ENCODE measurements at places on chromosomes 6 and 20.

DNA sequence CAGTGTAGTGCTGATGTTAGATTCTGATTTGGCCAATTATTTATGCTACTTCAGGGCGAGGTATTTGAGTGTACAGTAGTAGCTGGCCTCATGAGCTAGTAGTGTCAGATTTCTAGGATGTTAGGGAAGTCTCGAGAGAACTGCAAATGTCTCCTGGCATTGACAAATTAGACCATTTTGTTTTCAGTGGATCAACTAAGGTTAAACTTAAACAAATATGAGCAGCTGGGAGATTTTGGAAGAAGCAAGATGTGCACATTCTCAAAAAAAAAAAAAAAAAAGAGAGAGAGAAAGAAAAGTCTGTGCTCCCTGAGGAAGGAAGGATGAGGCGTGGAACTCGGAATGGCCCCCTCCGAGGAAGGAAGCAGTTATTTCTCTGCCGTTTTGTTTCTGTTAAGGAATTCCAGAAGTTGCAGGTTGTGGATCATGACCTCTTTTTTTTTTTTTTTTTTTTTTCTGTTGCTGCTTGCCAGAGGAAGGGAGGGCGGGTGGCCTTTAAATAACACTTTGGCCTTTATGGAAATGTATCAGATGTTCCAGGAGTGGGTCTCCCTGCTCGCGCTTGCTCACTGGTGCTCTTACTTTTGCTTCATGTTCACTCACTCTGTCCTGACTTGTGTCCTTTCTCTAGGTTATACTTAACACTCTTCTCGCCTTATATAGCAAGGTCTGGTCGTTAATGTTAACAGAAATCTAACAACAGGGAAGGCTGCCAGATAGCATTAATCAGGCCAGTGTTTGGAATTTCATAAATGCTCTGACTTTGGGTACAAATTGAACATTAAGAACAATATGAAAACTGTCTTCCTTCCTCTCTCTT is 124.4 kb downstream of the TCP11 start:
- no peak for DNase-seq

DNA sequence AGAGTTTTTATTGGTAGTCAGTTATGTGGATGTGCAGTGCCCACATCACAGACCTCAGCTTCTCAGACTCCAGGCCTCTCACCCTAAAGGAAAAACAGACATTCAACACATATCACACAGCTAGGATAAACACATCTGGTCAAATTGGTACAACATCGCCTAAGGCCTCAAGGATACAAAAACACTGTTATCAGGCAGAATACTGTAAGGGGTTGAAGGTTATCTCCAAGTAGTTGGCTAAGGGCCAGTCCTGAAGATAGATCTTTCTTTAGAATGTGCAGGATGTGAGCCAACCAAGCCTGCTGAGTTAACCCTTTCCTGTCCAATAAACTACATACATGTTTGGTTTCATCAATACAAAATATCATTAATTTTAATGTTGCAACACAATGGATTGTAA is 308.4 kb upstream of the GJE1 start:
- no peak for DNase-seq

DNA sequence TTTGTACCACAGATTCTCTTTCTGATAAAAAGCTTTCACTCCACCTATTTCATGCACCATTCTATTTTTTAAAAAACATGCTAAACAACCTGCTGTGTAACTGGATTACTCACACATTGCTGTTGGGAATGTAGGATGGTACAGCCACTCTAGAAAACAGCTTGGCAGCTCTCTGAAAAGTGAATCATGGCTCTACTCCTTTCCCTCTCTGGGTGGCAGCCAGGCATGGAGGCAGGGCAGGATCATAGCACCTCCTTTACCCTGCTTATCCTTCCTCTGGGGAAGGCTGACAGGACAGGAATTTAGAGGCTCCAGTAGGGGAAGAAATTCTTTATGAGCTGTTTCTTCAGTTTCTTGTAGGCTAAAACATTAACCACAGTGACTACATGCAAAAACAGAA is 6.7 kb upstream of the VNN2 start:
- no peak for DNase-seq

- DNase-seq: no peak
Observed at GRCh38 chr20:3697588-3698305, 14.7 kb downstream of the SIGLEC1 start.

DNA sequence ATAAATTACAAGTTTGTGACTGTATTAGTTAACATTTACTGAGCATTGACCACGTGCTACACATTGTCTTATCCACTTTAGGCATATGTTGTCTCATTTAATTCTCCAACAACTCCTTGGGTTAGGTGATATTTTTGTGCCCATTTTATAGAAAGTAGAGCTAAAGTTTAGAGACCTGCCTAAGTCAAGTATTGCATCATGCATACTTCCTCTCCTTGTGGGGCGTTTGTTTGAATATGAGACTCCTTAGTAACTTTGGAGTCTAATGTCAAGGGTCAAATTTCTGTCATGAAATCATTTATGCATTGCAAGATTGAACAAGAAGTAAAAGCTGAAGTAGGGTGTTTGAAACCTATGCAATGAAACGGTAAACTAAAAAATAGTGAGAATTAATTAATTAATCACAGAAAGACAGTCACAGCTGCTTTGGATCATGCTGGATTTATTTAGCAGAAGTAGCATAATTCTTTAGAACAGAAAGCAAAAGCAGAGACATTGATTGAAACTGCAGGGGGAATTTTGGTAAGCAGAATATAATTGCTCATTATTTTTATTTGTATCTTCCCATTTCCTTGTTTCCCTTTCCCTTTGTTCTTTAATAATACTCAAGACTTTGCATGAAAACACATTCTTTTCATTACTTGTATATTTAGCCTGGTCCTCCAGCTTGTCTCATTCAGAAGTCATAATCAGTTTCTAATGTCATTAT is 1374.4 kb upstream of the GJE1 start:
- DNase-seq: no peak

All from activated T-helper 9 cell treated with anti-CD3 and anti-CD28 coated beads, Interleukin-2, amount 50 U/mL, for 16 hours (primary cell).